ENCODE measurements at places on chromosomes 1 and 21. TPM values are rescaled to one million over a fixed set of nuclear protein-coding genes. Genes with fewer than 3 reads are reported as not detected.
A peak's percentile ranks its signal among the peaks of the same experiment; 100 is the strongest.

DISP3 gene
- 0.04 TPM for total RNA-seq

DNA sequence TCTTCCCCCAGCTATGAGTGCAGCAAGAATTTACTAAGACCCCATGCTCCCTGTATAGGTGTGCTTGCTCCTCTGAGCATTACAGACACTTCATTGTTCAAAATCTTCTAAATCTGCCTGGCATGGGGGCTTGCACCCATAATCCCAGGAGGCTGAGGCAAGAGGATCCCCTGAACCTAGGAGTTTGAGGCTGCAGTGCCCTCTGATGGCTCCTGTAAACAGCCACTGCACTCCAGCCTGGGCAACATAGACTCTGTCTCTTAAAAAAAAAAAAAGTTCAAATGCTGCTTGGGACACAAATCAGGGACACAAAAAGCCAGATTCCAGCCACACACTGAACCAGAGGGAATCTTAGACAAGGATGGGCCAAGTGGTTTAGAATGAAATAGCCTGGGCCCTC is 3.4 kb upstream of the ACOT7 start:
- DNase-seq: peak; percentile 55

- DNase-seq: no peak
Observed at GRCh38 chr1:171911506-171911905, 70.2 kb downstream of the DNM3 start.

DNA sequence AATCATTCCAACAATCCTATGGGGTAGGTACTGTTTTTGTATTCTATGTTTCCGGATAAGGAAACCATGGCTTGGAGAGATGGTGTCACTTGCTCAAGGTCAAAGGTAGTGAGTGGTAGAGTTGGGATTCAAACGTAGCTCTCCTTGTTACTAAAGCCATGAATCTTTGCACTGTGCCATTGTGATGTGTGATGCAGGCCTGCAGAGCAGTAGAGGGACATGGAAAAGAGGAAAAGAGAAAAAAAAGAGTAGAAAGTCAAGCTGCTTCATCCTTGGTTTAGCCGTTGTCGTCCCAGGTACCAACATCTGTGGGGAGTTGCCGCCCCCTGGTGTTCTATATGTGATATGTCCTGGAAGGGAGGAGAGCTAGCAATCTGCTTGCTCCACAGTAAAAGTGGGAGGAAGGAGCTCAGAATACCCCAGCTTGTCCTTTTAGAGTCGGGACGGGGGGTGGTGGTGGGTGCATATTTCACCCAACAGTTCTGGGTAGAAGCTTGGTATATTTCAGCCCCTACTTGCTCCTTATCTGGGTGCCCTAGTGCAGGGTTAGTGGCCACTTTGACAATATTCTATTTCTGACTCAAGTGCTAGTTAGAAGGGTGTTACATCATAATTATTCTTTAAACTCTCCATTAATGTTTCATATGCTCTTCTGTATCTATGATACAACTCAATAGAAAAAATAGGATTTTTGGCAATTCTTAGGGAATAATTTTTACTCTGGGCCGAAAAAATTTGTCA is 98.4 kb downstream of the EBNA1BP2 start:
- DNase-seq: peak; percentile 85

DNA sequence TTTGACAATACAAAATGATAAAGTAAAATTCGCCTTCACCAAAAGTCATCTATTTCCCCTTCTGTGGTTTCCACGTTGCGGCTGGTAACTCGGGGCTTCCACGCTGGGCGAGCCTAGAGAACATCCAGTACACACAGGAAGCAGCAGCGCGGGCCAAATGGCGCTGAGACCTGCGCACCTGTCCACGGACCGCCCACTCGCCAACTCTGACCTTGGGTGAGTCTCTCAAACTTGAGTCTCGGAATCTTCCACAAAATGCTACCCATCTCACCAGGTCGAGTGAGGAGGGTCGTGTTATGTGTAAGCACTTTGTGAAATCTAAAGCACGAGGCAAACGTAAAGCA is 820 bp upstream of the TTF2 start:
- DNase-seq: peak; percentile 89
